ENCODE measurements at places on chromosomes 1 and 21.

DNA sequence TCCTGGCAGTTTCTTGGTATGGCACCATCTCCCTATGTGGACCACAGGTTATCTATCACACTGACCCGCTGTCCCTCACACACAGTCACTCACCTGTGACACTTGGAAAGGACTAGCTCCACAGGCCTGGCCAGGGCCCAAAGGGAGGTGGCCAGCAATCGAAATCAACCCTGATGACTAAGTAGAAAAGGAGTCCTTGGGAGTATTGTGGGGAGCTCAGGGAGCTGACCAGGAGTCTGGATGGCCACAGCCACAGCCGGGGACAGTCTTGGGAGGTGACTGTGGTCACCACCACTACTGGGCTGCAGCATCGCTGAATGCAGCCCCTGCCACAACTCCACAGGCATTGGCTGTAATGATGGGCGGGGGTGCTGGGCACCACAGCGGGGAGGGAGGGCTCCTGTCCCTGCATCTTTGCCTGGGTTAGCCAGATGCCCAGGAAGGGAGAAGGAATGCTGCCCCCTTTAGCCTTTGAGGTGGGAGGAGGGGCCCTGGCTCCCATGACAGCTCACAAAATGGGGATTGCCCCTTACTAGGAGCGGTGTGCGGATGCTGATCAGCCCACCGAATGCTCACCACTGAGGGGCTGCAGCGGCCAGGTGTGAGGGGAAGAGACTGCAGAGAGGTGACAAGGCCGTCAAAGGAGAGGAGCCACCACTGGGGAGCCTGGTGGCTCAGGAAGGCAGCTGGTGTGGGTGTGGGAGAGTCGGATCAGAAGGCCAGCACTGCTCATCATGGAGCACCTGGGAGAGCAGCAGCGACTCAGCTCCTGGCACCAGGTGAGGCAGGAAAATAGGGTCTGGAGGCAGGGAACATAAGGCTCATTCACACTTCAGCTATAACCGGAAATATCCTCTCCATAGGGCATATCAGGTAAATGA, 61.3 kb downstream of the H3-3A start:
- no peak for DNase-seq

DNA sequence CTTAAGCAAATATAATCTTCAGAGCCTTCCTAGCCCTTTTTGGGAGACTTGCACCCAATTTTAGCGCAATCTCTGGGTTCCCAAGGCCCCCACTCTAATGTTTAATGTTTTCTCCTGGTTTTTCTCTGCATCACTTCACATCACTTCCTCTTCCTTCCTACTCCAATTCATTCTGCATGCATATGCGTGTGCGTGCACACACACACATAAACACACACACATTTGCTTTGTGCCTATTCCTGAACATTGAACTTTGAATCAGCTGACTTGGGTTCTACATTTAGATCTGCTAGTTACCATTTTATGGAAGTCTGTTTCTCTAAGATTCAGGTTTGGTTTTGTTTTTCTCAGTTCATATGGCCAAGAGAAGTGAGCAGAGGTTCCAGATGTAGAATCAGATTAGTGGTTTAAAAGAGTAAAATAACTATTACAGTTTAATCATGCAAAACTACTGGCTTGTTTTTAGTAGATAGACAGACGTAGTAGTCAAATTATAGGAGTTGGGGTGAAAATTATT, 7.4 kb upstream of the EDEM3 start:
- DNase-seq: no peak

DNA sequence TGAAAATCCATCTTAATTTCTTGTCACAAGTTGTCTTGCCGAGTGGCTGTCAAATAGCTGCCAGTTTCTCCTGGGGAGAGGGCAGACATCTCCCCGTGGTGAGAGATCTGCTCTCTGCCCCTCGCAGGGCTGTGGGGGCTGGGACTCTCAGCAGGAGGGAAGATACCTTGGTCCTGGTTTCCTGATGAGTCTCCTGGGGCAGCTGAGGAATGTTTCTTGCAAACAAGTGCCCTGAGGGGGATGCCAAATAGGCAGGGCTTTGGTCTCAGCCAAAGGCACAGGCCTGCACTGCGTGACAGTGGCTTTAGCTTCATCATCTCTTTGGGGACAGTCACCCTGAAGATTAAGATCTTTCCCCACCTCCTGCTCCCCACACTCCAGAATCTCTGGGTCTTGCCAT, 40.9 kb downstream of the SYT6 start:
- DNase-seq: no peak

GRCh38 chr1:96370757-96371156, 350.8 kb upstream of the PTBP2 start:
- DNase-seq: no peak

GRCh38 chr1:181522864-181523263, 39.5 kb downstream of the CACNA1E start:
- DNase-seq: no peak
